Stimulated activated CD4-positive, alpha-beta T cell treated with anti-CD3 and anti-CD28 coated beads, Interleukin-4, amount 100 ng/mL, for 1 hour (primary cell): ENCODE measurements at places on chromosomes 16 and 17.
A peak's percentile ranks its signal among the peaks of the same experiment; 100 is the strongest.

GRCh38 chr16:188674-189073 lies 8.4 kb downstream of the HBQ1 start:
- peak; percentile 18 for DNase-seq

DNA sequence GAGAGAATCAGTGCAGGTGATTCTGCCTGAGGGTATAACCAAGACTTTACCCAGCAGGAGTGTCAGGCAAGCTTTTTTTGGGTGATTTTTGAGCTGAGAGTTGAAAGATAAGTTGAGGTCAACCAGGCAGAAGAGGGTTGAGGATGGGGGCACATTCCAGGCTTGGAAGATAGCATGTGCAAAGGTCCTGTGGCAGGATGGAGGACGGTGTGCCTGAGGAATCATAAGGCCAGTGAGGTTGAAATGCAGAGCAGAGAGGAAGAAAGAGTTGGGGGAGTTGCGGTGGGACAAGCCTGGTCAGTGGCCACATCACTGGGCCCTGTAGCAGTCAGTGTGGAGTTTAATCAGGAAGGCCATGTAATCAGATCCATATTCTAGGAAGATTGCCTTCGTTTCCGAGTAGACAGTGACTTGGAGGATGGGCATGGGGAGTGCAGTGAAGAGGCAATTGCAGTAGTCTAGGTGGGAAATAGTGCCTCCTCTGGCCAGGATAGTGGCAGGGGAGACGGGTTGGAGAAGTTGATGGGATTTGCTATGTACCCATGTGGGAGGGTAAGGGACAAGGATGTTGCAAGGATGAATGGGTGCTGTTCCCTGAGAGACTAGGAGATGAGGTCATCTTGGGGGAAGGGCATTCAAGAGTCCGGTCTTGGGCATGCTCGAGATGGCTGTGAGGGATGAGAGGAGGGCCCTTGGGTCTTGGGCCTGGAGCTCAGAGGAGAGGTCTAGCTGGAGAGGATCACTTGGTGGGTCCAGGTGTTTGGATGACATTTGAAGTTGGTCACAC lies 3.9 kb downstream of the PLEKHG4 start:
- DNase-seq, result no peak

- no peak for DNase-seq
Measured at GRCh38 chr17:80456465-80457235, 19.8 kb downstream of the NPTX1 start.

GRCh38 chr16:85570735-85571562 lies 42.2 kb upstream of the GSE1 start:
- DNase-seq, result no peak

- DNase-seq, result no peak
Measured at GRCh38 chr16:14502256-14502875, 127.7 kb downstream of the PARN start.

GRCh38 chr16:57720142-57720575 lies 15.4 kb upstream of the KATNB1 start:
- DNase-seq, result peak; percentile 43

GRCh38 chr16:68823401-68824135 lies 19.8 kb upstream of the TANGO6 start:
- no peak for DNase-seq

GRCh38 chr16:88420496-88420895 lies 32.6 kb upstream of the ZFPM1 start:
- no peak for DNase-seq

- DNase-seq, result no peak
Measured at GRCh38 chr16:87960296-87960695, 9.1 kb downstream of the BANP start.

GRCh38 chr17:16478649-16479048 lies 13.3 kb downstream of the LRRC75A start:
- DNase-seq, result no peak

DNA sequence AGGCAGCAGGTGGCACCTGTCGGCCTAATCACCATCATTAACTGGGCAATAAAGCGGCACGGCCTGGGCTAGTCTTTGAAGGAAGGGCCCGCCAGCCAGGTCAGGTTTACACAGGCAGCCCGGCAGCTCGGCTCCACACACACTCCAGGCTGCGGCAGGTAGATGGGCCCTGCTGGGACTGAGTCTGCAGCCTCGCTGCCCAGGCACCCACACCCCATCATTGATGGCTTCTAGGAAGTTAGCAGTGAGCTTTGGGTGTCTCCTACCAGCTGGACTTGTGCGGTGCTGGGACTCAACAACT lies 6.8 kb upstream of the FOXN1 start:
- DNase-seq, result no peak

- no peak for DNase-seq
Measured at GRCh38 chr17:28626818-28627217, 12.8 kb upstream of the RSKR start.

DNA sequence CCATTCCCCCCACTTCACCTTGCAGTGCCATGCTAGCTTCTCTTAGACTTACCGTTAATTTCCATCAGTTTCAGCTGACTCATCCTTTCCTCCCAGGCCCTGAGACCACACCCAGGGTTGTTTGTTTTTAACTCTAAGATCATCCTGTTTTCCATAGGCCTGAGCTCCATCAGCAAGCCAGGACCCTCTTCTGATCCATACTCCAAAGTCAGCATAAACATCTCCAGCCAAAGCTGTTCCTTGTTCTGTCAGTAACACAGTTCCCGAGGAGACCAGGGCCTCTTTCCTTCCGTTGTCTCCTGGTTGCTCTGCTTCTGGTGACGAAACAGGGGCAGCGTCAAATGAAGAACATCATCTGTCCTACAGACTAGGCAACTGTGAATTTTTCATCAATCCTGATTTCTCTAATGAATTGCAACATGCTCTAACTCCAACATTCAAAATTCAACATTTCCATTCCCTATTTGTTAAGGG lies 83.8 kb upstream of the HNF1B start:
- DNase-seq, result no peak

GRCh38 chr16:974611-975261 lies 4.0 kb upstream of the LMF1 start:
- no peak for DNase-seq

- DNase-seq, result no peak
Measured at GRCh38 chr17:62650587-62650986, 23.1 kb downstream of the MRC2 start.

GRCh38 chr16:19710191-19710908 lies 7.7 kb downstream of the KNOP1 start:
- DNase-seq, result no peak

GRCh38 chr17:8788998-8789397 lies 10.2 kb downstream of the MFSD6L start:
- DNase-seq, result no peak

DNA sequence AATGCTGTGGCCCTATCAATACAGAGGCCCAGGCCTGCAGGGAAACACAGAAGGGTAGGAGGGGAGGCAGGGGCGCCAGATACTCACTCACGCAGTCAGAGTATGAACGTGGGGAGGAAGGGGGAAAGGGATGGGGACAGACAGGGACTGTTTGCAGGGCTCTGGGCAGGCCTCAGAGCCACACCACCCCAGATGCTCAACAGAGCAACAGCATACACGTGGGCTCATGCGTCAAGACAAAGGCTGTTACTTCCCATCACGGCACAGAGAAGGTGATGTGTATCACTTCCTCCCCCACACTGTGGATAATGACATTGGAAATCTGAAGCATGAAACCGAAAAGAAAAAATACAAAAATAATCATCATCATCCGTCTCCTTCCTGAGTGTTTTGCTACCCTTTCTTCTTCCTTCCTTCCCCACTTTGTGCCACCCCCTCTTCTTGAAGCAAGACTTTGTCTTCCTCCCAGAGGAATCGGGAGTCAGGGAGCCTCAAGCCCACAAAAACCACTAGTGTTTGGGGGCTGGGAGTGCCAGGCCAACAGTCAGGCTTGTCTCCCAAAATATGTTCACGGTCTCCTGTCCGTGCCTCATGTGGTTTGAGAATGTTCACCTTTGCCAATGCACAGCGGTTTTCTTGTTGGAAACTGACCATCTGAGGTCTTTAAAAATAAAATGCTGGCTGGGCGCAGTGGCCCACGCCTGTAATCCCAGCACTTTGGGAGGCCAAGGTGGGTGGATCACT lies 20.1 kb downstream of the SLC39A11 start:
- no peak for DNase-seq

GRCh38 chr17:9643611-9644010 lies 1.7 kb upstream of the USP43 start:
- no peak for DNase-seq

DNA sequence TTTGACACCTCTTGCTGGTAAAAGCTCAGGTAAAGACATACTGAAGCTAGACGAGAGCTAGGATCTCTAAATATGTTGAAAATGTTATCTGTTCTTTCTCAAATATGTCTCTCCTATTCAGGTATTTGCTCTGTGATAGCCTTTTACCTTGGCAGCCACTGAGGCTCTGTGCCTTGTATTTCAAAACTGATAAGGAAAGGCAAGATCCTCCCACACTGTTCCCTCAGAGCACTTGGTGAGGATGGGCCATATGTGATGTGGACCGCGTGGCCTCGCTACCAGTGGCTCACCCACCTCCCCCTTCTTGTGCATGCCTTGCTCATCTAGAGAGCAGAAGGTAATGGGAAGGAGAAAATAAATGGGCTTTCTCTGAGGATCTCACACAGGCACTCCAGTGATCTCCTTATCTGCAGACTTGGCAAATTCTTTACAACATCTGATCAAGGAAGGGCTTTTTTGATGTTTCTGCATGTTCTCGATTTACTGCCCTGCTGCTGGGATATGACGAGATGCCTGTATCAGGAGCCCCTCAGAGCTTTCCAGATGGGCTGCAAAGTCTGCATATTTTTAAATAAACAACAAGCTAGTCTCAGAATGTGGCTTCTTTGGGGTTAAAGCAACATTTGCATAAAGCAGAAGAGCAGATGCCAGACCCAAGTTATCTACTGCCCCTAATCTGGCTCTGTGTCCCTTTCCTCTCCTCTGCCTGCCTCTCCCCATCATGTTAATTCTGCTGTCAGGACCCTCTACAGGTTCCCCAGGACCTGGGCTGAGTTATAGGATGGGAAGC lies 16.9 kb downstream of the HOXB1 start:
- DNase-seq, result no peak

- no peak for DNase-seq
Measured at GRCh38 chr17:258906-259305, 77.5 kb upstream of the DOC2B start.

- DNase-seq, result no peak
Measured at GRCh38 chr17:71163121-71163812, 957.6 kb upstream of the SOX9 start.

- no peak for DNase-seq
Measured at GRCh38 chr17:77163001-77163400, 22.2 kb downstream of the SEC14L1 start.

DNA sequence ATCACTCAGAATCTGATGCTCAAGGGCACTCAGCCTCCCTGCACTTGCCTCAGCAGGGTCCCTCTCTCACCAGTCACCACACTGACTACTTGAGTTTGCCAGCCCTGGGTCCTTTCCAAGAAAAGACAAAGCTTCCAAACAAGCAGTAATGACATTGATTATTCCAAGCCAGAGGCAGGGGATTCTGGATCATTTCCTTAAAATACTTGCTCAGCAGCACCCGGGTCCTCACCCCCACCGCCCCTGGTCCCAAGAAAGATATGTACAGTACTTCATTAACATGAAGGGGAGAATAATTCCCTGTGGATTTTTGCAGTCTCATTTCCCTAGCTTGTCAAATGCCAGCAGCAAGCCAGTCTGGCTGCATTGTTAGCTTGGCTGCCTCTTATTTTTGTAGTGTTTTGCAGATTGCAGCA lies 83.2 kb upstream of the GNAO1 start:
- DNase-seq, result no peak

DNA sequence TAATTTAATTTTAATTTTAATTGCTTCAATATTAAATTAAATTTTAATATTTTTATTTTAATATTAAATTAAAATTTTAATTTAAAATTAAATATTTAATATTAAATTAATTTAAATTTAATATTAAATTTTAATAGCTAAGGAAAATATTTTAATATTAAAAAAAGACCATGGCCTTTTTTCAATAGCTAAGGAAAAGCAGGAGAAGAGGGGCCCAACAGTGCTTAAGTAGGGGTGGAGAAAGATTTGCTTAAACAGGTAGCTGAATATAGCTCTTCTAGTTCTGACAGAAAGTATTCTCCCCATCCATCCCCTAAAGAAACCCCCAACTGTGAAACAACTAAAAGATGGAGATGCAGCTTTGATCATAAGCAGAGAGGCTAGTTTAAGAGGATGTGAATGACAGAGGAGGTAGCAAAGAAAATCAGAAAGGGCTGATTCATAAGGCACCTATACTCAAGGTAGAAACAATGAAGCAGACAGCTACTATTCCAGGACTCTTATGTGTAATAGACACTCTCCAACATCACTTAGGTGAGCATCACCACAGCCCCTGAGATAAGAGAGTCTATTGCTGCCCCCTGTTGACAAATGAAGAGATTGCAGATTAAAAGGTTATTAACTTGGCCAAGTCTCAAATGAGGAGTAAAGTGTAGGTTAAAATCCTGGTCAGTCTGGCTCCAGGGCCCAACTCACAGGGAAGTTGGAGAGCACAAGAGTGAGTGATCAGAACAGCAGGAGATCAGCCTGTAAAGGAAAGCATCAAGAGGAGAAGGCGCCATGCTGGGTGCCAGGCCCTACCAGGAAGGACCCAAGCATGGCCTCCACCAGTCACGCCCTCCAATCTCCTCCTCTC lies 7.8 kb upstream of the RNASEK start:
- DNase-seq, result no peak

DNA sequence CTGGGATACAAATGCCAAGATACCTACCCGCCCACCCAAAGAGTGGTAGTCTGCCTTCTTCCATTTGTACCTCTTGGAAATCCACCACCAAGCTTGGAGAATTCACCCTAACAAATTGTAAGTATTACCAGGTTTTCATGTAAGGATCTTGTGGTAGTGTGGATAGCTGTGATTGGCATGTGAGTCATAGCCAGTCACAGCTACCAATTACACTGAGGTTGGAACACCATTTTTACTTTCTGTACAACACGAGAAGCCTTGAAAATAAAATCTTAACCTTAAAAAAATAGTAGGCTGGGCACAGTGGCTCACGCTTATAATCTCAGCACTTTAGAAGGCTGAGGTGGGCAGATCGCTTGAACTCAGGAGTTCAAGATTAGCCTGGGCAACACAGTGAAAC lies 18.5 kb upstream of the SLC35G3 start:
- no peak for DNase-seq

- DNase-seq, result no peak
Measured at GRCh38 chr17:60296177-60296576, 95.8 kb downstream of the USP32 start.

DNA sequence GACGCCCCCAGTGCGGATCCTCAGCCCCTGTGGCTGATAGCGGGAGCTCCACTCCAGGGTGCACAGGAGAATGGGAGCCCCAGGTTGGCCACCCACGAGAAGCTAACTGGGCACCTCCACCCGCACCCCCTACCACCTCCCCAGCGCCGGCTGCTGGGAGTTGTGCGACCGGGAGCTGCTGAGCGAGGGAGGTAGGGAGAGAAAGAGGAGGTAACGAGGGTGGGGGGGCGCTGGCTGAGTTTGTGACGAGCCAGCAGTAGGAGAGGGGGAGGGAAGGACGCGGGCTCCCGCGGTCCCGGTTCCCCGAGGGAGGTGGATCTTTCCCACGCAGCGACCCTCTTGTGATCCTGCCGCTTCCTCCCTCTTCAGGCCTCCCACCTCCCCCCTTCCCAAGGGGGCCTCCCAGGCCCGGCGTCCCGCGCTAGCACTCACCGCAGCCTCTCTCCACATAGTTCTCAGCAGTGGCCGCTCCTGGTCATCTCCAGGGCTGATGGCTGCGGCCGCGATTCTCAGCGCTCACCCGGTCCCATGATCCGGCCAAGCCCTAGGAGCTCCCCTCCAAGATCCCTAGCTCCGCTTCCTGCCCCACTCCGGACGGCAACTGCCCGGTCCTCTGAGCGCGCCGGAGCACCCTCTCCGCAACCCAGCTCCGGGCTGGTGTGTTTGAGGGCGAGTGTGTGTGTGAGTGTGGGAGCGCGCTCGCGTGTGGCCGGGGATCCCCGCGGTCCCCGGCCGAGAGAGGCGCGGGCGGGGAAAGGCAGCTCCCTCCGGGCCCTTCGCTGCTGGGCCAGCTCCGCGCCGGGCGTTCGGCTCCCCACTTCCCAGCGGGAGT lies at the start of gene GRIN2A:
Gene GRIN2A, minus strand, starts transcription at position 207 of the 832 bp plus-strand sequence. CDS start 2,017 bp downstream, outside the sequence.
- DNase-seq, result no peak
